Type B pancreatic cell (in vitro differentiated cells): ENCODE measurements at places on chromosomes 6 and 20.
A peak's percentile ranks its signal among the peaks of the same experiment; 100 is the strongest.

DNA sequence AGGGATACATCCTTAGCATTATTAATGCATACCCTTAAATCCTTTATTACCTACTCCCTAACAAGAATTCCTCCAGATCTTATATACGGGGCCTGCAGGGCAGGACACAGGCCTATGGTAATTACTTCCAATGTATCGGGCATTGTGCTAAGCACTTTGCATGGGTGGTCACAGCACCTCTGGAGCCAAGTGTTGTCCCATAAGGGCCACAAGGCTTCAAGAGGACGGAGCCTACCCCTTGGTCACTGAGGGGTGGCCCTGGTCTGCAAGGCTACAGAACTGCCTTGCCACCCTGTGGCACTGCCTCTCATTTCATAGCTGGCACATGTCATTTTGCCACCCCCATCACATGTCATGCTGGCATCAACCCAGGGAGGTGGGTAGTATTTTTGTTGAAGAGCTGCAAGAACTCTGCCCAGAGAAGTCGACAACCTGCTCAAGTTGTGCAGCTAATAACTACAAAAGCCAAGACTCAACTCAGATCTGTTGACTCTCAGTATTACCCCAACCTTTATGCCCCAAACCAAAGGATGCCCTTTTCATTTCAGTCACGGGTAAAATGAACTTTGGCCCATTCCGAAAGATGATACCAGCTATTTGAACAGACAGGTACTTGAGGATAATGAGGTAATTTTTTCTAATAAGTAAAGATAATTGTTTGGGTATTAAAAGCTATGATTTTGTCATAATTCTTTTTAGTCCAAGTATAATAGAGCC lies 144.1 kb upstream of the AKAP12 start:
- no peak overlapping the region for H3K4me3 ChIP-seq
- peaks cover 34% of the 10 kb centered on the region for H3K36me3 ChIP-seq
- H3K27me3 ChIP-seq: no peaks in the 10 kb centered on the region
- H3K27ac ChIP-seq: no peak overlapping the region

GRCh38 chr20:45391559-45391958 lies 13.4 kb upstream of the TP53TG5 start:
- no peak for DNase-seq
- H3K27me3 ChIP-seq: no peaks in the 10 kb centered on the region
- peaks cover 3% of the 10 kb centered on the region for H3K36me3 ChIP-seq
- no peaks in the 10 kb centered on the region for H3K4me1 ChIP-seq
- H3K4me3 ChIP-seq: no peak overlapping the region
- H3K27ac ChIP-seq: no peak overlapping the region

DNA sequence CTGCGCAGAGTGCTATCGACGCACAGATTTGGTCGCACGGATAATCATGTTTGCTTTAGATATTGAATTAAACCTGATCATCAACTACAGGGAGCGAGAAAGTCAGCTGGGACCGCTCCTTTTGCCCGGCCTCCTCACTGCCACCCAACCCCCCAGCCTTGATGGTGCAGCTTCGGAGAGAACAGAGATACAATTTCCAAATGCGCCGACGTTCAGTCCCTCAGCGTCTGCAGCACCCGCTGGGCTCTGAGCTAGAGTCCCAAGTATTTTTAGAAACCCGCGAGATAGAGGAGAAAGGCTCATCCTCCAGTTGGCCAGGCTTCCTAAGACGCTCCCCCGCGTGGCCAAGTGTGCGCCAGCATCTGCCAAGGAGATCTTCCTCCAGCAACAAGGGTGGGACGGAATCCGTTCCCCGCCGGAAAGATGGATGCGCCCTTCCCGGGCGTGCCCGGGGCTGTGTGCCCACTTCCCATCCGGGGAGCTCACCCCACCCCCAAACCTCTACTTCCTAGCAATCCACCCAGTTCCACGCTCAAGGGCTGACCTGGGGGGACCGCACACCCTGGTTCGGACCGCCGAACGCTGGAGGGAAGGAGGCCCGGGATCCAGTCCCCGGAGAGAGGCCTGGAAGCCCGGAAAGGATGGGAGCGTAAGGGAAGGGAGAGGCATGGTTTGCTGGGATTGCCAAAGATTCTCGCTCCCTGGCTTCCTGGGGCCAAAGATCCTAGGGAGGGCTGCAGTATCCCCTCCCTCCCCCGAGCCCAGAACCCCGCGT lies 4.1 kb downstream of the NKX2-2 start:
- H3K4me3 ChIP-seq: peak overlapping the region; percentile 82
- no peaks in the 10 kb centered on the region for H3K36me3 ChIP-seq
- peak overlapping the region; percentile 70 for H3K27ac ChIP-seq
- H3K27me3 ChIP-seq: peaks cover 89% of the 10 kb centered on the region

DNA sequence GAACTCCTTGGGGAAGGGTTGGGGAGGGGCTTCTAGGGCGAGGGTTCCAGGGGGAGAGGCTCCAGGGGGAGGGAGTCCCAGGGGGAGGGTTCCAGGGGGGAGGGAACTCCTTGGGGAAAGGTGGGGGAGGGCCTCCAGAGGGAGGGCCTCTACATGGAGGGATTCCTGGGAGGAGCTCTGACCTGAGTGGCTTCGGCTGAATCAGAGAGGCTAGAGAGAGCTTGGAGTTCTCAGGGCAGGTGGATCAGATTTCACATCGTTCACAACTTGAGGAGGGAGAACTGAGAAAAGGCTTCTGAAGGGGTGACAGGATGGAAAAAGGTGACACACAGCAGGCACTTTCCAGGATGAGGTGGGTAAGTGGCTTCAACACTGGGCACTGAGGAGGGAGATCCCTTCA lies 49.1 kb downstream of the DAAM2 start:
- no peaks in the 10 kb centered on the region for H3K36me3 ChIP-seq
- H3K27me3 ChIP-seq: no peaks in the 10 kb centered on the region
- H3K4me3 ChIP-seq: no peak overlapping the region
- no peak overlapping the region for H3K27ac ChIP-seq
- peaks cover 16% of the 10 kb centered on the region for H3K4me1 ChIP-seq

GRCh38 chr20:52943185-52943841 lies 28.8 kb upstream of the TSHZ2 start:
- no peak for DNase-seq
- no peak overlapping the region for H3K27ac ChIP-seq
- no peaks in the 10 kb centered on the region for H3K27me3 ChIP-seq
- H3K4me3 ChIP-seq: no peak overlapping the region
- no peaks in the 10 kb centered on the region for H3K36me3 ChIP-seq

DNA sequence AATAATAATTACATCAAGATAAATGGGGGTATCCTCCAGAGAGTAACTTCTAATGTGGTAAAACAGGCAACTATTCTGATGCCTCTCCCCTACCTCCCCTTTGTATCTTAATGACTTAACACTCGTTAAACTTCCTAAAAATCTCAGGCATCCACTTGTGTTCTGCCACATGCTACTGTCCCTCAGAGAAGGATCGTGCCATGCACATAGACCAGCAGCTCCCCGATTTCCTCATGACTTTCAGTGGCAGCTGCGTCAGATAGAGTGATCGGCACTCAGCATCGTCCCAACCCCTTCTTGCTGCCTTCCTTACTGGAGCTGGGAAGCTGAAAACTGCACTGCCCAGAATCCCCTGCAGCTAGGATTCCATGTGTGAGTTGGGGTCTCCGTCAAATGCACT lies 32.1 kb downstream of the RIPOR2 start:
- DNase-seq: no peak
- H3K4me1 ChIP-seq: peaks cover 24% of the 10 kb centered on the region
- H3K27me3 ChIP-seq: peaks cover 5% of the 10 kb centered on the region
- H3K27ac ChIP-seq: no peak overlapping the region
- H3K36me3 ChIP-seq: peaks cover 4% of the 10 kb centered on the region
- no peak overlapping the region for H3K4me3 ChIP-seq

GRCh38 chr6:52371656-52372191 lies 9.8 kb downstream of the PAQR8 start:
- no peaks in the 10 kb centered on the region for H3K27me3 ChIP-seq
- DNase-seq: no peak
- H3K27ac ChIP-seq: no peak overlapping the region
- H3K4me1 ChIP-seq: no peaks in the 10 kb centered on the region
- no peak overlapping the region for H3K4me3 ChIP-seq

DNA sequence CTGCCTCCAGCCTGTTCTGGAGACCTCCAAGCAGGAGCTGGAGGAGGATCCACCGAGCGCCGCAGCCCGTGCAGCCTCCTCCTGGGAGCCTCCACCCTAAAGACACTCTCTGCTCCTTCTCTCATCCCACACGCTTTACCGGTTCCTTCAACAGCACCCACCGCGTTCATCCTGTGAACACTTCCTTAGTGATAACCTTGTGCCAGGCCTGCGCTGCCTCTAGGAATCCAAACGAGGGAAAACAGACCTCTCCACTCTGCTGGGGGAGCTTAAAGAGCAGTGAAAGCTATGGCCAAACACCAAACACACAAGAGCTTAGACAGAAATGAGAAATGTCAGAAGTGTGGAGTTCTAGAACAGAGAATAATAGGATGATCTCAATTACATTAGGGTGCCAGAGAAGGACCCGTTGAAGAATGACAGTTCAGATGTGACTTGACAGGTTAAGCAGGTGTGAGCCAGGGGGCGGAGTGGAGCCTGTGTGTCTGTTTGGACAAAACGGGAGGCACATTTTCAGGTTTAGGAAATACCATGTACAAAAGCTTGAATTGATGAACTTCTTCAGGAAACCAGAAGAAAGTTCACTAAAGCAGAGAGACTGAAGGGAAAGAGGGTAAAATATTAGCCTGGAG lies 28.5 kb upstream of the HLA-DRB5 start:
- no peaks in the 10 kb centered on the region for H3K27me3 ChIP-seq
- peak overlapping the region; percentile 27 for H3K4me3 ChIP-seq
- no peaks in the 10 kb centered on the region for H3K4me1 ChIP-seq
- peak overlapping the region; percentile 92 for H3K27ac ChIP-seq

- no peak for DNase-seq
- H3K27me3 ChIP-seq: peaks cover 18% of the 10 kb centered on the region
- no peaks in the 10 kb centered on the region for H3K36me3 ChIP-seq
- peaks cover 12% of the 10 kb centered on the region for H3K4me1 ChIP-seq
Observed at GRCh38 chr20:22623211-22623610, 38.8 kb upstream of the FOXA2 start.

GRCh38 chr6:110720066-110720465 lies 95.2 kb downstream of the CDK19 start:
- peaks cover 5% of the 10 kb centered on the region for H3K36me3 ChIP-seq
- H3K4me3 ChIP-seq: no peak overlapping the region
- no peaks in the 10 kb centered on the region for H3K27me3 ChIP-seq
- no peak for DNase-seq

GRCh38 chr20:53888510-53888909 lies 181.9 kb downstream of the BCAS1 start:
- no peaks in the 10 kb centered on the region for H3K36me3 ChIP-seq
- DNase-seq: no peak
- no peaks in the 10 kb centered on the region for H3K27me3 ChIP-seq
- H3K4me1 ChIP-seq: peaks cover 13% of the 10 kb centered on the region
- no peak overlapping the region for H3K27ac ChIP-seq

DNA sequence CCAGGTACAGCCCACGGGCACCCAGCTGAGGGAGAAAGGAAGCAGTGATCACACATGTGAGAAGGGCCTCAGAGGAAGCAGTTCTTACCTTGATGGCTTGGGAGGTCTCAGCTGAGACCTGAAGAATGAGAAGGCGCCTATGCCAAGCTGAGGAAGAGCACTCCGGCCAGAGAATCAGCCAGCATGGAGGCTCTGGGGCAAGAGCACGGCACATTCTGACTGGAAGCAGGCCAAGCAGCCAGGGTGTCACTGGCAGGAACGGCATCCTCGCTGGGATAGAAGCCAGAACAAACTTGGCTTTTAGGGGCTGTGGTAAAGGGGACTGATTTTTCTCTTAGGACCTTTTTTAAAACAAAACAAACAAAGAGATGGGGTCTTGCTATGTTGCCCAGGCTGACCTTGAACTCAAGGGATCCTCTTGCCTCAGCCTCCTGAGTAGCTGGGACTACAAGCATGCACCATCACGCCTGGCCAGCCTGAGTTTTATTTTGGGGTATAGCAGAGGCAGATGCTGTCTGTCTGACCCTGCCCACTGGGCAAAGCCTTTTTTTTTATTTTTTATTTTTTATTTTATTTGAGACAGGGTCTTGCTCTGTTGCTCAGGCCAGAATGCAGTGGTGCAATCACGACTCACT lies 17.6 kb downstream of the GHRH start:
- H3K4me1 ChIP-seq: peaks cover 6% of the 10 kb centered on the region
- H3K27ac ChIP-seq: peak overlapping the region; percentile 25
- no peak overlapping the region for H3K4me3 ChIP-seq

GRCh38 chr6:122696079-122696478 lies 83.4 kb upstream of the FABP7 start:
- DNase-seq: no peak
- H3K4me1 ChIP-seq: peaks cover 18% of the 10 kb centered on the region
- no peaks in the 10 kb centered on the region for H3K27me3 ChIP-seq
- H3K36me3 ChIP-seq: peaks cover 4% of the 10 kb centered on the region

GRCh38 chr20:16407251-16408067 lies 165.8 kb downstream of the KIF16B start:
- H3K36me3 ChIP-seq: peaks cover 30% of the 10 kb centered on the region
- peaks cover 5% of the 10 kb centered on the region for H3K4me1 ChIP-seq
- no peak overlapping the region for H3K4me3 ChIP-seq
- H3K27ac ChIP-seq: peak overlapping the region; percentile 20

GRCh38 chr6:56047931-56048540 lies 172.6 kb upstream of the BMP5 start:
- no peaks in the 10 kb centered on the region for H3K36me3 ChIP-seq
- H3K4me3 ChIP-seq: no peak overlapping the region
- no peaks in the 10 kb centered on the region for H3K27me3 ChIP-seq
- H3K27ac ChIP-seq: no peak overlapping the region
- no peak for DNase-seq

GRCh38 chr6:161716176-161716575 lies 442.3 kb upstream of the AGPAT4 start:
- H3K36me3 ChIP-seq: no peaks in the 10 kb centered on the region
- H3K4me1 ChIP-seq: peaks cover 5% of the 10 kb centered on the region
- DNase-seq: no peak
- H3K4me3 ChIP-seq: no peak overlapping the region
- H3K27ac ChIP-seq: no peak overlapping the region

GRCh38 chr6:150567823-150568383 lies 31.8 kb upstream of the PLEKHG1 start:
- no peak overlapping the region for H3K27ac ChIP-seq
- peaks cover 57% of the 10 kb centered on the region for H3K4me1 ChIP-seq
- peaks cover 2% of the 10 kb centered on the region for H3K27me3 ChIP-seq

- no peaks in the 10 kb centered on the region for H3K36me3 ChIP-seq
- DNase-seq: no peak
- no peaks in the 10 kb centered on the region for H3K27me3 ChIP-seq
- H3K4me3 ChIP-seq: no peak overlapping the region
- no peak overlapping the region for H3K27ac ChIP-seq
Observed at GRCh38 chr6:102742754-102743356, 1349.3 kb downstream of the GRIK2 start.
